Mesothelial cell of epicardium (in vitro differentiated cells): ENCODE measurements at places on chromosomes 16 and 17.

DNA sequence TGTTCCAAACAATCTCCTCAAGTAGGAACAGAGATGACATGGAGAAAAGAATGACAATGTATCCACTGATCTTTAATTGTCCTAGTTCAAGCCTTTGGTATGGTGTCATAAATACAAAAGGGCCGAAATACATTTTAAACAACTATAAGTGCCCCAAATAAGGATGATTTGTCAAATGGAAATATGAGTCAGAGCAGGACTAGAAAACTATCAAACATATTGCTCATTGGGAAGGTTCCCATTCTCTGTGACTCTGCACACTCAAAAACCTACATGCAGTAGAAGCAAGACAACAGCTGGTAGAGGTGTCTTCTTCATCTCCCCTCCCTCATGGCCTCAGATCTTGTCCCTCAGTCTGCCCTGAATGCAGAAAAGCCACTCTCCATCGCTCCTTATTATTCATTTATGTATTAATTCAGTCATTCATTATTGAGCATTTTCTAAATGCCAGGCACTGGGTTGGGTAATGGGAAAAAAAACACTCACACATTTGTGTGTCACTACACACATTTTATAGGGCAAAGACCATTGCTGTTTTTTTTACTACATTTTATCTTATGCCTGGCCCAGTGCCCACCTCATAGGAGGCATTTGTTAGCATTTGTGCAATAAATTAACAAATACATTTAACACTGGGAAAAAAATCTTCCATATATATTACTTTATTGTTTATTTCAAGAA is 10.1 kb downstream of the CA10 start:
- peaks cover 15% of the 10 kb centered on the region for H3K27me3 ChIP-seq
- no peak overlapping the region for H3K4me3 ChIP-seq
- H3K4me1 ChIP-seq = no peaks in the 10 kb centered on the region
- no peaks in the 10 kb centered on the region for H3K36me3 ChIP-seq
- DNase-seq = no peak

GRCh38 chr16:4190712-4191333 is 51.1 kb downstream of the SRL start:
- no peak overlapping the region for H3K4me3 ChIP-seq
- H3K36me3 ChIP-seq = no peaks in the 10 kb centered on the region
- peaks cover 9% of the 10 kb centered on the region for H3K27me3 ChIP-seq
- no peak for DNase-seq

GRCh38 chr16:21101631-21102420 is 48.8 kb downstream of the DNAH3 start:
- H3K4me3 ChIP-seq = no peak overlapping the region
- H3K4me1 ChIP-seq = peaks cover 1% of the 10 kb centered on the region
- no peak overlapping the region for H3K27ac ChIP-seq

DNA sequence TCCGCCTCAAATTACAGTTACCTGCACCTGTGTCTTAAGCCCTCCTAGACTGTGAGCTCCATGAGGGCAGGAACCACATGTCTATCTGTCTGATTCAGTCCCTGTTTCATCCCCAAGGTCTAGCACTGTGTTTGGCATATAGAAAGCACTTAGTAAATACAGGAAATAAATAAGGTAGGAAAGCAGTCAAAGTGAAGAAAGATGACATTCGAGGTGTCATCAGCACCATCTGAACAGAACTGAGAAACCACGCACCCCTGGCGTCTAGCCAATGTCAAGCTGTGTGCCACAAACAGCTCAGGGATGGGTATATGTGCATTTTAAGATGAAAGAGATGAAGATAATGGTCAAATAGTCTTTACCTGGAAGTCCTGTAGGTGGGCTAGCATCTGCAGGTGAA is 79.6 kb upstream of the ATP2A3 start:
- peaks cover 31% of the 10 kb centered on the region for H3K36me3 ChIP-seq
- DNase-seq = no peak
- H3K4me1 ChIP-seq = no peaks in the 10 kb centered on the region
- no peak overlapping the region for H3K27ac ChIP-seq
- H3K27me3 ChIP-seq = no peaks in the 10 kb centered on the region

- no peak for DNase-seq
- H3K27me3 ChIP-seq = peaks cover 2% of the 10 kb centered on the region
- no peak overlapping the region for H3K4me3 ChIP-seq
- H3K27ac ChIP-seq = no peak overlapping the region
- peaks cover 7% of the 10 kb centered on the region for H3K4me1 ChIP-seq
- peaks cover 6% of the 10 kb centered on the region for H3K36me3 ChIP-seq
These were observed 55.7 kb downstream of the NT5M start for GRCh38 chr17:17358866-17359265.

DNA sequence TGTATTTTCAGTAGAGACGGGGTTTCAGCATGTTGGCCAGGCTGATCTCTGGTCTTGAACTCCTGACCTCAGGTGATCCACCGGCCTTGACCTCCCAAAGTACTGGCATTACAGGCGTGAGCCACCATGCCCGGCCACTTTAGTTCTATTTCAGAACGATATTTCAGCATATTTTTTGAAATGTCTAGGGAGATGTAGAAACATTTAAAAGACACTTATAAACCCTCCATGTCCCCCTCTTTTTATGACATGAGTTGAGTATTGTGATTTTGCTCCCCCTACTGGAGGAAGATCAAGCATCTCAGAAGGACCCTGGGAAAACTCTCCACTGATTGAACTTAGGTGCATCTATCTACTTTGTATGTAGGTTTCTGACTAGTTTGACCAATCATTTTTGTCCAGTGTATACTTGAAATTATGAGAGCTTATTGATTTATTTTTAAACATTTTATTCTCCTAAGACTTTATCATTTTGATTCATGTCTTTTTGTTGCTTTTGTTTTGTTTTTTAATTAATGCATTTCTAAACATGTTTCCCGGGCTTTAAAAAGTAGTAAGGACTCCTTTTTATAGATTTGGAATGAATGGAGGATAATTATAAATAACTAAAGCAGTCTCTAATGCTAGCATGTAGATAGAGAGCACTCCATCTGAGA is 105.1 kb downstream of the CHD9 start:
- no peak overlapping the region for H3K27ac ChIP-seq
- H3K27me3 ChIP-seq = no peaks in the 10 kb centered on the region
- DNase-seq = no peak

DNA sequence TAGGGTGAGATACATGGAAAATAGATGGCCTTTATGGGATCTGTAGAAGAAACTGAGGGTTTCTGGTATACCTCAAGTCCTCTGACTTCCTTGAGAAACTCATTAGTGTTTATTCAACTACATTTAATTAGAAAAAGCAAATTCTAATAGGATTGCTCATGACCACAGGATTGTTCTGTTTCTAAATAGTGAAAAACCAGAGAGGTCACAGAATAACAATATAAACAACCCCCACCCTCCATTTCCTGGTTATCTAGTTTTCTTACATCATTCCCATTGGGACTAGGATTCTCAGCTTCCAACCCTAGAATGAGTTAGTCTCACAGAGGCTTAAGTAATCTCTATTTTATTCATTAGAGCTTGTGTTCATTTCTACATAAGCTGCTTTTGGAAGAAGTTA is 30.0 kb downstream of the SF3B3 start:
- no peak overlapping the region for H3K27ac ChIP-seq
- no peak overlapping the region for H3K4me3 ChIP-seq
- DNase-seq = no peak
- peaks cover 2% of the 10 kb centered on the region for H3K4me1 ChIP-seq
- peaks cover 64% of the 10 kb centered on the region for H3K36me3 ChIP-seq

- peak overlapping the region; percentile 59 for H3K27ac ChIP-seq
- H3K36me3 ChIP-seq = no peaks in the 10 kb centered on the region
- peaks cover 16% of the 10 kb centered on the region for H3K4me1 ChIP-seq
- DNase-seq = peak; percentile 56
- no peaks in the 10 kb centered on the region for H3K27me3 ChIP-seq
These were observed 8.4 kb upstream of the TRPV2 start for GRCh38 chr17:16406742-16407674.

DNA sequence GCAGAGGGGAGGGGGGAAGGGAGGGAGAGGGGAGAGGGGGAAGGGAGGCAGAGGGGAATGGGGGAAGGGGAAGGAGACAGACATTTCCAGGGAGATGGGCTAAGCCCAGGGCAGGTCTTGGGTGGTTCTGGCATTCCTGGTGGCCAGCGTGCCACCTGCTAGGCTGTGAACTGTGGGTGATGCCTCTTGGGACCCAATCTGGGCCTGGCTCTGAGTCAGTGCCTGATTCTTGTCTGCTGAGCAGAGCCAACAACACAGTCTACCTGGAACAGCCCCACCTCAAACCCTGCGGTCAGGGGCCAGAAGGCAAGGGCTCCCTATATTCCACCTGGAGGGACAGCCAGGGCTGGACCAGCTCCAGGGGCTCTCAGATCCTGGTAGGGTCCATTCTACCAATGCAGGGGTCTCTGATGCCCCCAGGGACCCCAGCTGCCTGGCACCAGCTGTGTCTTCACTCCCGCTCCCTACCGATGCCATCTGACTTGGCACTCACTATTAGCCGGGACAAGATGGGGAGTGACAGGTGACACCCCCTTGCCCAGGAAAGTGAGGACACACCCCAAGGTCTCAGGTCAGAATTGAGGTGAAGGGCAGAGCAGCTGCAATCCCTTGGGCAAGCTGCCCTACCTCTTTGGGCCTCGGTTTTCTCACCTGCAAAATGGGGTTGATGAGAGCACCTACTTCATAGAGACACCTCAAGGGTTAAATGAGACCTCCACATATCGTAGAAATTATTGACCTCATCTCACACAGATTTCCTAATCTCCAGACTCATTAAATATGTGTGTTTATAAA is 87.2 kb downstream of the LITAF start:
- H3K36me3 ChIP-seq = no peaks in the 10 kb centered on the region
- DNase-seq = no peak
- H3K27ac ChIP-seq = peak overlapping the region; percentile 54
- no peaks in the 10 kb centered on the region for H3K27me3 ChIP-seq

DNA sequence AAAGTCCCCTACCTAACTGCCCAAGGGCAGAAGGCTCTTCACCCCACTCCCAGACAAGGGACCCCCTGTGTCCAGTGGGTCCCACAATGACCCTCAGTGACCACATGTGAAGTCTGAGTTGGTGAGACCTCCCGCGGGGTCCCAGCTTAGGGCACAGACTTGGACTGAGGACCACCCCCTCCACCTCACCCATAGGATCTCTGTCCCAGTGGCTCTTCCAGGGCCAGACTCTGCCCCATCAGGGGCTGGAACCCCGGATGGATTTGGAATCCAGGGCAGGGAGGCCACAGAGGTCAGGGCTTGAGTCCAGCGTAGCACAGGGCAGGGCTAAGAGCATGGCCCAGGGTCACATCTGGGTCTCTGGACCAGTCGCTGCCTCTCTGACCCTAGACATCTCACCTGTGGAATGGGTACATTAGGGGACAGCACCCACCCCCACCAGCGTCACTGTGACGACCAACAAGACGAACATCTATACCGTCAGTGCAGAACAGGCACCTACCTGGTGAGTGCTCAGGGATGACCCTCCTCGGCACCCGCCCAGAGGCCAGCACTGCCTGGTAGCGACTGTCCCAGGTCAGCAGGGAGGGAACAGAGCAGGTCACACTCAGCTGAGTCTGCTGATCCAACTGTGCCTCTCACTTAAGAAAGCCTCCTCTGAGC is 37.7 kb downstream of the TNFRSF13B start:
- H3K4me3 ChIP-seq = no peak overlapping the region
- no peaks in the 10 kb centered on the region for H3K36me3 ChIP-seq
- no peak overlapping the region for H3K27ac ChIP-seq
- no peak for DNase-seq

DNA sequence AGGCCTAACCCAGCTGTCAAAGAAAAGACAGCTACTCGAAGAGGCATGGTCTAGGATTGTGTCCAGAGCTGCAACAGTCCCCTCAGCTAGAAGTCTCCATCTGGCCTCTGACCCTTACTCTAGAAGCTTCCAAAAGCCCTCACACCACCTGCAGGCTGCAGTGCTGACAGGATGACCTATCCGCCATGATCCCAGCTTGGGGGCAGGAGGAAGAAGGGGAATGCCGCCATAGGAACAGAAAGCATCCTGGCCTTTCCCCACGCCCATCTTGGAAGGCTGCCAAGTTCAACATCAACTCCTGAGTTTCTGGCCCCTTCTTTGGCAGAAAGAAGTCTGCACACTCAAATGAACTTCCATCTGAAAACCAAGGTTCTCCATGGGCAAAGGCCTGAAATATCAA is 3.1 kb upstream of the KRT36 start:
- H3K27ac ChIP-seq = peak overlapping the region; percentile 47
- H3K27me3 ChIP-seq = no peaks in the 10 kb centered on the region
- H3K4me3 ChIP-seq = no peak overlapping the region
- H3K36me3 ChIP-seq = no peaks in the 10 kb centered on the region
- peaks cover 29% of the 10 kb centered on the region for H3K4me1 ChIP-seq

- H3K27ac ChIP-seq = no peak overlapping the region
- DNase-seq = no peak
- no peaks in the 10 kb centered on the region for H3K4me1 ChIP-seq
These were observed 23.3 kb downstream of the LYRM1 start for GRCh38 chr16:20923876-20924275.

- DNase-seq = no peak
- H3K27ac ChIP-seq = no peak overlapping the region
- H3K27me3 ChIP-seq = no peaks in the 10 kb centered on the region
- H3K4me1 ChIP-seq = peaks cover 11% of the 10 kb centered on the region
These were observed 1.5 kb upstream of the PVALEF start for GRCh38 chr17:81163703-81164370.

GRCh38 chr17:65595071-65595656 is 33.7 kb upstream of the AXIN2 start:
- no peaks in the 10 kb centered on the region for H3K36me3 ChIP-seq
- no peak for DNase-seq
- peak overlapping the region; percentile 93 for H3K27ac ChIP-seq
- H3K27me3 ChIP-seq = no peaks in the 10 kb centered on the region

- peaks cover 10% of the 10 kb centered on the region for H3K4me1 ChIP-seq
- DNase-seq = no peak
- no peak overlapping the region for H3K4me3 ChIP-seq
- no peaks in the 10 kb centered on the region for H3K27me3 ChIP-seq
- H3K36me3 ChIP-seq = peaks cover 3% of the 10 kb centered on the region
These were observed 4.8 kb upstream of the ERBB2 start for GRCh38 chr17:39695089-39695474.
